AML-193 (cell line): ENCODE measurements at places on chromosomes 5 and 9.

- DNase-seq, result no peak
Measured at GRCh38 chr9:77853716-77854115, 177.9 kb downstream of the GNAQ start.

DNA sequence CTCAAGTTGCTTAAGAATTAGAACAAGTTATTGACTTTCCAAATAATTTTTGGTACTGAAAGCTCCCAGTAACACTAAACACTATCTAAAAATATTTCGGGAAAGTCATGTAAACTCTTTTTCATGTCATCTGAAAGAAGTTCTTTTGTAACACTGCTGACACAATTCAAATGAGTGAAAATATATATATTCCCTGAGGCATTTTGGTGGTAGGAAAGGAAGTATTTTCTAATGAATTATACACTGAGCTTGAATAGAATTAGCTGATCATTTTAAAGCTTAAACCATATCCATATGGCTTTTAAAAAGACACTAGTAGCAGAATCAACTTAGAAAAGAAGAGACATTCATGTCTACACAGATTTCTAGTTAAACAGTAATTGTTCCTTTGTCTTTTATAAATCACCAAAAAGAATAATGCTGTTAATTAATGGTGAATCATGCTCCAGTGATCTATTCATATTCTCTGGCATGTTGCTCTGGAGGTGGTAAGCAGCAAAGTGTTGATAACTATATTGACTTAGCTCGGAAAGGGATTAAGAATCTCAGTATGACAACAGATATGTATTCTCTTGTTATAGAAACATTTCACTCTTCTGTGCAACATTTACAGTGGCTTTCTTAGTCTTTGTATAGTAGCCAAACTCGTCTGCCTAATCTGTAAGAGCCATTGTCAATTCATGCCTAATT is 27.4 kb upstream of the RFX3 start:
- DNase-seq, result no peak

- DNase-seq, result no peak
Measured at GRCh38 chr5:132012371-132013005, 1.0 kb upstream of the ACSL6 start.

DNA sequence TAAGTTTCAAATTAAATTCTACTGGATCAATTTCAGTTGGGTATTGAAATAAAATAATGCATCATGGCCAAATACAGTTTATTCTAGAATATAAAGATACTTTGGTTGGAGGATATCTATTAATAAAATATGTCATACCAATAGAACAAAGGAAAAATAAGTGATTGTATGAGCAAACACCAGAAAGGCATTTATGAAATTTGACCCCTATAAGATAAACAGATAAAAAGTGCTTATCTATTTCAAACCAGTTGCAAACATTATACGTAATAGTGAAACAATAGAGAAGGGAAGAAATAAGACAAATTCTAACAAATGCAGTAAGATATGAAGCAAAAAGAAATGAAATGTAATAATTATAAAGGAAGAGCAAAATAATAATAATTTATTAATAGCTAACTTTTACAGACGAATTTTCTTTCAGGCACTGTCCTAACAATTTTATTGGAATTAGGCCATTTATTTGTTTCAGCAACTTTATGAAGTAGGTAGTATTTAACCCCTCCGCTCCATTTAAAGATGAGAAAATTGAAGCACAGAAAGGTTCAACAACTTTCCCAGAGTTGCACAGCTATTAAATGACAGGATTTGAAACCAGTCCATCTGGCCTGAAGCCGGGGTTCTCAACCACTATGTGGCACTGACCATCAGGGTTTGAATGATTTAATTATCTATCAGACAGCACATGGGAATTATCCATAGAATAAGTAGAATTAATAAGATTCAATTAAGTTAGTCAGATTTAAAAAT is 20.8 kb downstream of the ANKRD55 start:
- DNase-seq, result no peak

DNA sequence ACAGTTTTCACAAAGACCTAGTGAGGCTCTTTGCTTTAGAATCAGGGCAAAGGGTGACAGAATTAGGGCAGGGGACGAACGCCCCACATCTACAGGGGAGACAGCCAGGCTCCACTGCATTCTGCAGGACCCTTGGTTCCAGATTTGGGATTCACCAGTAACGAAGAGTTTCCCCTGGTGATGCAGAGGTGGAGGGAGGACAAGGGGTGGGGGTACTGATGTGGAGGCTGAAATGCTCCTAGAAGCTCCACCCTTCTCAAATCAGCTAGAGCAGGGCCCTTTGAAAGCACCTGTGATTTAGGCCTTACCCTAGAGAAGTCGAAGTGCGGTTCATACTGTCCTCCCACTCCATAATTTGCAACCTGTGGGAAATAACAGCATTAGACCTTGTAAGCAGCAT is 29.1 kb downstream of the P4HA2 start:
- DNase-seq, result no peak

GRCh38 chr9:134216961-134217360 is 52.6 kb upstream of the RNU6ATAC start:
- no peak for DNase-seq

- DNase-seq, result no peak
Measured at GRCh38 chr9:138098908-138099791, 221.6 kb downstream of the CACNA1B start.

GRCh38 chr5:179427676-179428056 is 82.4 kb upstream of the ADAMTS2 start:
- no peak for DNase-seq

DNA sequence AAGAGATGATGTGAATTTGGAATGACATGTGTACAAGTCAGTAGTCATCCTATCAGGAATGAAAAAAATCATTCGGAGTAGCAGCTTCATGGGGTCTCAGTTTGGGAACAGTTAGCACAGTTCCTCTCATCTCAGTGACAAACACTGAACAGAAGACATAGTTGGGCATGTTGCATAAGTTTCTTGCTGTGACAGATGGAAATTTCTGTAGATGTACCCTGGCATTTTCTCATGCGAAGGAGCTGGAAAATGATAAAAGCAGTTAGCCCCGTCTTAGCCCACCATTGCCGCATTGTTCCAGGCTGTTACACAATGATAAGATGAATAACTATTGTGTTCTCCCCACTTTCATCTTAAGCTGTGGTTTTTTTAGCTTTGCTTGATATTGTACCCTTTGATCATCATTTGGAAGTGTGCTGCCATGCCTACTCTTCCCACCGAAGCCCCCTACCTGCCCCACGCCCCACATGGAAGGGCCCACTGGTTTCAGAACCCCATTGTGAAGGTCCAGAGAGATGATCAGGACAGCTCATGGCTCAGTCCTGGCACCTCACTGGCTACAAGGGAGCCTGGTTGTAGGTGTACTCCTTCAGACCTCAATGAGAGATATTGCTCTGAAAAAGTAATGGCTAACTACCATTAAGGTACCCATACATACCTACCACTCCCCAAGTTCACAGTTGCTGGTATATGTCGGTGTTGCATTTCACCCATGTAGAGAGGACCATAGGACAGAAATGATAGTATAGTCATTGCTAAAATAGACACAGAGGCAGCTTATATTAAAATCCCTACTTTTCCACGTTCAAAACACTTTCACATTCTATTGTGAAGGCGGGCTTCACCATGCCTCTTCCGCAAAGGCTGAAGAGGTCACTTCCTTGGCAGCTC is 38.8 kb downstream of the SFXN1 start:
- no peak for DNase-seq
